ENCODE measurements at places on chromosomes 7 and 10. TPM values are rescaled to one million over a fixed set of nuclear protein-coding genes. Genes with fewer than 3 reads are reported as not detected.
A peak's percentile ranks its signal among the peaks of the same experiment; 100 is the strongest.

GRCh38 chr10:123241391-123242141, 87.4 kb downstream of the BUB3 start:
- H3K27ac ChIP-seq = no peak overlapping the region
- H3K4me3 ChIP-seq = no peak overlapping the region
- DNase-seq = no peak
- no peaks in the 10 kb centered on the region for H3K4me1 ChIP-seq
- H3K27me3 ChIP-seq = no peaks in the 10 kb centered on the region

DNA sequence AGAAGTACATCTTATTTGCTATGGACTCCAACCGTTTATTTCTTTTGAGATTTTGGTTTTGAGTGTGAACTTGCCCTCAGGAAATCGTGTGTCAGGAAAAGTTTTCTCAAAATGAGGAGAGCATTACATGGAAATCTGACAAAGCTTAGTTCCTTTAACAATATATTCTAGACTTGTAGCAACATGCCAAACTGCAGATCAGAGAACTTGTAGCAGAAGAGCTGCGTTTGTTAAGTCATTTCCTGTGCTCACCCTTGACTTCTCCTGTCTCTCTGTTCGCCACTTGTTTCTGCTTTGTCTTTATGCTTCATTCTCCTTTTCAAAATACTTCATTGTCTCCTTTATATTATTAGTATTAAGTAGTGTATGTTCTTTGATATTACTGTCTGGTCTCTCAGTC, 116.6 kb upstream of the FOXP2 start:
- H3K27me3 ChIP-seq = no peaks in the 10 kb centered on the region
- H3K27ac ChIP-seq = no peak overlapping the region
- DNase-seq = no peak
- no peaks in the 10 kb centered on the region for H3K4me1 ChIP-seq

GRCh38 chr7:121480566-121481335, 84.6 kb upstream of the FAM3C start:
- no peak for DNase-seq
- H3K27me3 ChIP-seq = no peaks in the 10 kb centered on the region
- no peaks in the 10 kb centered on the region for H3K36me3 ChIP-seq

DNA sequence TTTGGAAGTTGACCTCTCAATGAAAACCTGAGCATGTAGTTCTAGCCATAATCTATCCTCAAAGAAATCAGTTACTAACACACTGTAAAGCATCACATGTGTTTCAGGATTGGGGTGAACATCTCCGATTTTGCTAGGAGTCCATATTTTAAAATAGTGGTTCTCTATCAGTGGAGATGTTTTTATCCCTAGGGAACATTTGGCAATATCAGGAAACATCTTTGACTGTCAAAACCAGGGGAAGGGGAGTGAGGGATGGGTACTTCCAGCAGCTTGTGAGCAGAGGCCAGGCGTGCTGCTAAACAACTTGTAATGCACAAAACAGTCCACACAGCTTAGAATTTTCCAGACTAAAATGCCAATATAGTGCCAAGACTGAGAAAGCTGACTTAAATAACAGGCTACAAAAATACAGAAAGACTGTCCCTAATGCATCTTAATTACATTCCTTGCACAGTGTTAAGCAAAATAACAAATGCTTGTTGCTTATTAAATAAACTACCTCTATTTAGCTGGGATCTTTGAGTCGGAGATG, 120.9 kb downstream of the CRPPA start:
- DNase-seq = no peak
- H3K4me1 ChIP-seq = no peaks in the 10 kb centered on the region
- H3K36me3 ChIP-seq = no peaks in the 10 kb centered on the region
- H3K27ac ChIP-seq = no peak overlapping the region
- no peak overlapping the region for H3K4me3 ChIP-seq

DNA sequence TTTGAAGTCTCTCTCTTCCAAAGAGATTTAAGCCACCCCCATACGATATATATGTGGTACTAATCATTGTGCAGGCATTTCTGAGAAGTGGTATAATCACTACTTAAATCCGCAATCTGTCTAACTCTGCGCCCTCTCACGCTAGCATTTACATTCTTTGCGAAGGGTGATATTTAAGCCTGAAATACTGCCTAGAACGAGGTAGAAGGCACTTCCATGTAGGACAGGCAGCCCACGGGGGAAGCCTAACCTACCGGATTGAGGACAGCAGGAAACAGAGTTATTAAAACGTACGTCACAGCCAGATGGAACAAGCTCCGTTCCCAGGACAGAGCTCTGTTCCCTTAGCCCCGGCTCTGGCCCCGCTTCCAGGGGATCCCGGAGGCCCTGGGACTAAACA, 59.3 kb upstream of the ECHDC3 start:
- no peak for DNase-seq
- no peak overlapping the region for H3K4me3 ChIP-seq
- no peak overlapping the region for H3K27ac ChIP-seq
- peaks cover 8% of the 10 kb centered on the region for H3K27me3 ChIP-seq
- no peaks in the 10 kb centered on the region for H3K36me3 ChIP-seq

DNA sequence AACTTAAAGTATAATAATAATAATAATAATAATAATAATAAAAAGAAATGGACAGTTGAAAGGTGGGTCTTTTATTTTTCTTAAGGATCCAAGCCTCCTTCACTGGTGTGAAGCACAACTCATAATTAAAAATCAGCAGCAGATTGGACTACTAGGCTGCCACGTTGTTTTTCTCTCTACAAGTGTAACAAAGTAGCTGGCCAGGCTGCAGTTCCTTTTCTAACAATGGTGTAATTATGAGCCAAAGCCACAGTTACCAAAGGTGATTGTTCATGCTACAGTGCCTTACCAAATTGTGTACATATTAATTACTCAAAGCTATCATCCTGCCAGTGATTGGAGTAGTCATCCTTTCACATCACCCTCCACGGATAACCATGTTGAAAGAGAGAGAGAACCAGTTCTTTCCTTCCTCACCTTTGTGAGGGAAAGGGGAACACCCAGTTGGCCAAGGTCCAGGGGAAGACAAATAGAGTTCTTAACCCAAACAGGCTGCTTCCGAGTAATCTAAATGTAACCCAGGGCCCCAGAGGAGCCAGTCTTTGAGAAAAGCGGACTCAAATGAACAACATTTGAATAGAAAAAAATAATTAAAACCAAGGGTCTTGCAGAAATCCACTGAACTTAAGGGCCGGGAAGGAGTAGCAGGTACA, 86.3 kb upstream of the NPS start:
- no peak for DNase-seq
- no peaks in the 10 kb centered on the region for H3K4me1 ChIP-seq
- no peaks in the 10 kb centered on the region for H3K36me3 ChIP-seq
- no peak overlapping the region for H3K4me3 ChIP-seq
- H3K27me3 ChIP-seq = peaks cover 6% of the 10 kb centered on the region

GRCh38 chr10:132570771-132571649, 33.4 kb downstream of the INPP5A start:
- no peak overlapping the region for H3K27ac ChIP-seq

- DNase-seq = no peak
- H3K27ac ChIP-seq = no peak overlapping the region
- no peaks in the 10 kb centered on the region for H3K4me1 ChIP-seq
- H3K4me3 ChIP-seq = no peak overlapping the region
- no peaks in the 10 kb centered on the region for H3K36me3 ChIP-seq
Observed at GRCh38 chr7:37781156-37781555, 67.2 kb upstream of the NME8 start.

- H3K27me3 ChIP-seq = no peaks in the 10 kb centered on the region
- no peak overlapping the region for H3K27ac ChIP-seq
- H3K36me3 ChIP-seq = no peaks in the 10 kb centered on the region
- DNase-seq = no peak
Observed at GRCh38 chr7:38518541-38518940, 112.6 kb downstream of the AMPH start.

DNA sequence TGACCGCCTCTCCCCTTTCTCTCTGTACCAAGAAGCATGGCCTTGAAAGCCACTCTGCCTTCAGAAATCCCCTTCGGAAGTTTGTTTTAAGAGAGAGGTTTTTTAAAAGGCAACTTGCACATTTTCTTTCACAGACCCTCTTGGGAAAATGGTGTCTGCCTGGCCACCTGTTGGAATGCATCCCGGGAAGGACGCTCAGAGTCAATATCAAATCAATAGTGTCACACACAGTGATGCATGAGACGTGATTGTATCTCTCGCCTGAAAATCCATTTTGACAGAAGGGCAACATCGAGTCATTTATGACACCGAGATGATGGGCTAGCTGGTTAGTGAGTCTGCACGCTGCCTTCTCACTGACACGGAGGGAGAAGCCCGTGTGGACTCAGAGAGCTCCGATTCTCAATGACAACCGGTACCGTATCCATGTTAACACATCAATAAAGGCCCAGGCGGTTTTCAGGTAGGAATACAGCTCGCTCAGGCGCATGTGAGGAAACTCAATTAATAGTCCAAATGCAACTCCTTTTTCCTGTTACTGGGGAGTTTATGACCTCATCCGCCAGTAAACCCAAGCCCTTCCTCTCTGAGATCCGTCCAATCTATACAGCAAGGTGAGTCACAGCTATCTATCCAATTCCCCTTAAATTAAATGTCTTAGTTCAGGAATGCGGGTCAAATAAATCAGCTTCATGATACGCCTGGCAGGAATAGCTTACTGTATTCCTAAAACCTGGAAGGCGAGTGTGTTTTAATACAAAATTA, 621.5 kb upstream of the MKI67 start:
- no peaks in the 10 kb centered on the region for H3K36me3 ChIP-seq
- DNase-seq = no peak
- no peaks in the 10 kb centered on the region for H3K4me1 ChIP-seq
- no peak overlapping the region for H3K27ac ChIP-seq
- H3K27me3 ChIP-seq = no peaks in the 10 kb centered on the region

- H3K27ac ChIP-seq = no peak overlapping the region
- H3K27me3 ChIP-seq = no peaks in the 10 kb centered on the region
- no peaks in the 10 kb centered on the region for H3K36me3 ChIP-seq
- no peak for DNase-seq
- no peaks in the 10 kb centered on the region for H3K4me1 ChIP-seq
Observed at GRCh38 chr7:28591041-28591674, 178.8 kb downstream of the CREB5 start.

- H3K4me1 ChIP-seq = peaks cover 4% of the 10 kb centered on the region
- H3K27me3 ChIP-seq = no peaks in the 10 kb centered on the region
- DNase-seq = no peak
- no peaks in the 10 kb centered on the region for H3K36me3 ChIP-seq
- no peak overlapping the region for H3K4me3 ChIP-seq
Observed at GRCh38 chr7:104900525-104901239, 113.3 kb upstream of the KMT2E start.

DNA sequence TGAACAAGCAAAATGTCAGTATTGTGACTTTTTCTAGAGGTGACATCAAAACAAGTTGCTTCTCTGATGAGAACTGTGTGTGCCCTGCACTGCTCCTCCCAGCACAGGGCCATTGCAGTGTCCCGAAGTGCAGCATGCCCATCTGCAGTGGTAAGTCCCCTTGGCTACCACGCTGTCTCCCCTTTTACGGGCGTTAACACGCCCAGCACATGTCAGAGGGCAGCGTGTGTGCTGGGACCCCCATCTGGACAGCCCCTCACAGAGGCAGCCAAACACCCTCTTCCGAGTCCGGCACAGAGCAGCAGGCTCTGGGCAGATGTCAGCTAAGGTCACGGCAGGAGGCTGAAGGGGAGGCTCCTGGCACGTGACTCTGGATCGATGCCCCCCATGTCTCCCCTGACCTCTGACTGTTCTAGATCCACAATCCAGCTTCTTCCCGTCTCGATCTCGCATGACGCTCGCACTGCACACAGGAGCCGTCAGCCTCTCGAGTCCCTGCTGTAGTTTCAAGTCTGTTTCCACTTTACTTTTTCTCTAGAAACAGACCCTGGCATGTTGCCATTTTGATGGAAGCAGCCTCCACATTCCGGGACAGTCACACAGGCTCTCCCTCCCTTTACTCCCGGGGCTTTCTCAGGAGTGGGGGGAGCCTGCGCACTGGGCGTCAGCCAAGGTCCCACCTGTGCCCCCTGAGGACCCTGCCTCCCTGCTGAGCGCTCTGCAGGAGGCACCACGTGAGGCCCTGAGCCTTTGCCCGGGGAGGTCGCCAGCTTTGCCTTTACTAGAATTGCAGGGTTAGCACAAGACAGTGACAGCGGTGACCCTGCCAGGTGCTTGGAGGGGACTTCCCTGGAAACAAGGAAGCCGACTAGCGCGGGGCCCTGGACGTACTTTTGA, 133.8 kb downstream of the TCERG1L start:
- H3K4me1 ChIP-seq = peaks cover 9% of the 10 kb centered on the region
- DNase-seq = peak; percentile 69
- no peak overlapping the region for H3K27ac ChIP-seq
- peaks cover 24% of the 10 kb centered on the region for H3K27me3 ChIP-seq
- no peaks in the 10 kb centered on the region for H3K36me3 ChIP-seq

- DNase-seq = no peak
- H3K27me3 ChIP-seq = no peaks in the 10 kb centered on the region
- peaks cover 14% of the 10 kb centered on the region for H3K36me3 ChIP-seq
- H3K27ac ChIP-seq = peak overlapping the region; percentile 77
- peaks cover 80% of the 10 kb centered on the region for H3K4me1 ChIP-seq
Observed at GRCh38 chr7:2529161-2530070, 9.8 kb downstream of the LFNG start.

GRCh38 chr10:24920907-24921881, 31.2 kb downstream of the PRTFDC1 start:
- no peaks in the 10 kb centered on the region for H3K27me3 ChIP-seq
- peak overlapping the region; percentile 41 for H3K27ac ChIP-seq
- H3K36me3 ChIP-seq = no peaks in the 10 kb centered on the region
- no peak overlapping the region for H3K4me3 ChIP-seq

DNA sequence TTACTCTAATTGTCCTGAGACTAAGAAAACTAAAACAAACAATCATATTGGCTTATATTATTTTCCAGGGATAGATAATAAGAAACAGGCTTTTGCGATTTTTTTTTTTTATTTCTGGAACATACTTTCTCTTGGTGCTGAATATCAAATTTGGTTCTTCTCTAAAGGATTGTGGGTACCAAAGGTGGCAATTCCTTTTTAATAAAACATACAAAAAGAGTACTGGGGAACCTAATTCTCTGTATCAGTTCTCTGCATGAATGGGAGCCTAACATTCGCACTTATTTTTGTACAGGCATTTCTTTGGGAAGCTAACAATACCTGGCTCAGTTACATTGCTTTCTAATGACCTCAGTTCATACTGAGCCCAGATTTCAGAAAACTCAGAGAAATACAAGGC, 32.8 kb downstream of the LRRC18 start:
- DNase-seq = no peak
- no peaks in the 10 kb centered on the region for H3K4me1 ChIP-seq
- H3K27me3 ChIP-seq = no peaks in the 10 kb centered on the region
- no peak overlapping the region for H3K4me3 ChIP-seq

GRCh38 chr10:110512461-110513187, 14.9 kb downstream of the DUSP5 start:
- H3K27me3 ChIP-seq = no peaks in the 10 kb centered on the region
- H3K4me3 ChIP-seq = no peak overlapping the region
- H3K4me1 ChIP-seq = no peaks in the 10 kb centered on the region
- no peak overlapping the region for H3K27ac ChIP-seq
- H3K36me3 ChIP-seq = peaks cover 5% of the 10 kb centered on the region
- DNase-seq = peak; percentile 48

GRCh38 chr10:17503795-17504194, 49.4 kb upstream of the ST8SIA6 start:
- DNase-seq = no peak
- no peaks in the 10 kb centered on the region for H3K27me3 ChIP-seq
- no peak overlapping the region for H3K4me3 ChIP-seq
- no peaks in the 10 kb centered on the region for H3K4me1 ChIP-seq
- H3K36me3 ChIP-seq = no peaks in the 10 kb centered on the region

Gene TMEM139
- total RNA-seq = 11.0 TPM

Gene PNLIP
- not detected for total RNA-seq

Gene ZNF777
- total RNA-seq = 11.6 TPM

Gene NUTM2B
- total RNA-seq = 0.25 TPM

Gene TMEM178B
- total RNA-seq = 0.34 TPM

Gene PNLIPRP3
- 27.4 TPM for total RNA-seq

Gene SDK1
- 12.9 TPM for total RNA-seq

Gene SORBS1
- 44.5 TPM for total RNA-seq

Data from suprapubic skin (tissue), 4 donors.